GM20000 (cell line): ENCODE measurements at places on chromosomes 13 and 19.

DNA sequence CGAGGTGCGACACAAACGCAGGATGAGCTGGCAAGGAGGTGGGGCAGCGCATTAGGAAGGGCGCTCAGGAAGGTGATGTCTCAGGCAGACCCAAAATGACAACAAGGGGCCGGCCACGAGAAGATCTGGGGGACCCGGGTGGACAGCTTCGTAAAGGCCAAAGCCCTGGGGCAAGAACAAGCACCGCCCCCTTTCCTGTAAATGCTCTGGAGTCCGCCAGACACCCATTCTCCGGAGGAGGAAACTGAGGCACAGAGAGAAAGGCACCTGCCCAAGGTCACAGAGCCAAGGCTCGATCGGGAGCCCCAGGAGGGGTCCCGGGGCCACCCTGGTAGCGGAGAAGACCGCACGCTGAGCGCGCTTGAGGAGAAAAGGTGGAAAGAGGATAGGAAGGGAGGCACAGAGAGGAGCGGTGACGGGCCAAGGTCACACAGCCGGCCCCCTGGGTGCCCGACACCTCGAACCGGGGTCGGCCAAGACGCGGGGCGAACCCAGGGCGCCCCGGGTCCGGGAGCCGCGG lies 571 bp downstream of the SAFB2 start:
- DNase-seq: no peak

GRCh38 chr13:99376924-99377323 lies 69.7 kb upstream of the GPR183 start:
- DNase-seq: no peak

DNA sequence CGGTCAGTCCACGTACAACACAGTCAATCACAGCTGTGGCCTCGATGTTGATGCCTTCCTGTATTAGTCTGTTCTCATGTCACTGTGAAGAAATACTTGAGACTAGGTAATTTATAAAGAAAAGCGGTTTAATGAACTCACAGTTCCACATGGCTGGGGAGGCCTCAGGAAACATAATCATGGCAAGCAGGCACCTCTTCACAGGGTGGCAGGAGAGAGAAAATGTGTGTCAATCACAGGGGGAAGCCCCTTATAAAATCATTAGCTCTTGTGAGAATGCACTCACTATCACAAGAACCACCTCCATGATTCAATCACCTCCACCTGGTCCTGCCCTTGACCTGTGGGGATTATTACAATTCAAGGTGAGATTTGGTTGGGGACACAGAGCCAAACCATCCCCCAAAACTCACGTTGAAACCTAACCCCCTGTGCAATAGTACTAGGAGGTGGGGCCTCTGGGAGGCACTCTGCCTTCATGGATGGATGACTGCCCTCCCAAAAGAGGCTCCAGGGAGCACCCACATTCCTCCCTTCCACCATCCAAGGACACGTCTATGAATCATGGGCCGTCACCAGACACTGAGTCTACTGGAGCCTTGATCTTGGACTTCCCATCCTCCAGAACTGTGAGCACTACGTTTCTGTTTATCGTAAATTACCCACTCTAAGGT lies 2.3 kb upstream of the PROZ start:
- no peak for DNase-seq

GRCh38 chr13:20495087-20496023 lies 30.3 kb downstream of the CRYL1 start:
- peak; percentile 68 for DNase-seq

DNA sequence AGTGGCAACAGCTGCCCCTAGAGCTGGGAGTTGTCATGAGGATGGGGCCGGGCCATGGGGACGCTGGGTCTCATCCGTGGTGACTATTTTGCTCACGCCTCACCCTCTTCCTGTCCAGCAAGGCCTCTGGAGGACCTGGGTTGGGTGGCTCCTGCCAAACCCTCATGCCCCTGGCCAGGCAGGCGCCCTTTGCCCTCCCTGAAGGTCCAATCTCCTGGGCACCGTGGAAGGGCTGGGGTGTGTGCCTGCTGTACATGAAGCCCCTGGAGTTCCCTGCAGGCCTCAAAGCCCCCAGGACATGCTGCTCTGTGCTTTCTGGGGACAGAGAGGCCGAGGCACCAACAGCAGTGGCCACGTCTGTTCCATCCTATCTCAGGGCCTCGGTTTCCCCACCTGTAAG lies 13.8 kb downstream of the LRP3 start:
- DNase-seq: no peak

DNA sequence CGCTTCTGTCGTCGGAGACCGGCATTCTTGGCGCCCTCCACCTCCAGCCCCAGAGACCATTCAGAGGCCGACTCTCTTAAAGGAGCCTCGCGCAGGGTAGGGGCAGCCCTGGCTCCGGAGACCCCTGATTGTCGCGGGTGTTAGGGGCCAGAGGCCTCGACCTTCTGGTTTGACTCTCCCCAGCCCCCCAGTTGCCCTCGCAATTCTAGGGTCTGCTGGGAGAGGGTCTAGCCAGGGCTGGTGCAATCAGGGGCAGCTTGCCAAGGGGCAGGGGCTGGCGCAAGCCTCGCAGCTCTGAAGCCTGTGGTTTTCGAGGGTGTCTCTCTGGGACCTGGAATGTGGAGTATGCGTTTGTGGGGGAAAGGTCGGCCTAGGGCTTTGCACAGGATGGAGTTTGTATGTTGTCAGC lies 1.6 kb upstream of the SLC7A10 start:
- no peak for DNase-seq

- peak; percentile 66 for DNase-seq
Observed at GRCh38 chr19:36093687-36094086, 17.3 kb upstream of the OVOL3 start.

DNA sequence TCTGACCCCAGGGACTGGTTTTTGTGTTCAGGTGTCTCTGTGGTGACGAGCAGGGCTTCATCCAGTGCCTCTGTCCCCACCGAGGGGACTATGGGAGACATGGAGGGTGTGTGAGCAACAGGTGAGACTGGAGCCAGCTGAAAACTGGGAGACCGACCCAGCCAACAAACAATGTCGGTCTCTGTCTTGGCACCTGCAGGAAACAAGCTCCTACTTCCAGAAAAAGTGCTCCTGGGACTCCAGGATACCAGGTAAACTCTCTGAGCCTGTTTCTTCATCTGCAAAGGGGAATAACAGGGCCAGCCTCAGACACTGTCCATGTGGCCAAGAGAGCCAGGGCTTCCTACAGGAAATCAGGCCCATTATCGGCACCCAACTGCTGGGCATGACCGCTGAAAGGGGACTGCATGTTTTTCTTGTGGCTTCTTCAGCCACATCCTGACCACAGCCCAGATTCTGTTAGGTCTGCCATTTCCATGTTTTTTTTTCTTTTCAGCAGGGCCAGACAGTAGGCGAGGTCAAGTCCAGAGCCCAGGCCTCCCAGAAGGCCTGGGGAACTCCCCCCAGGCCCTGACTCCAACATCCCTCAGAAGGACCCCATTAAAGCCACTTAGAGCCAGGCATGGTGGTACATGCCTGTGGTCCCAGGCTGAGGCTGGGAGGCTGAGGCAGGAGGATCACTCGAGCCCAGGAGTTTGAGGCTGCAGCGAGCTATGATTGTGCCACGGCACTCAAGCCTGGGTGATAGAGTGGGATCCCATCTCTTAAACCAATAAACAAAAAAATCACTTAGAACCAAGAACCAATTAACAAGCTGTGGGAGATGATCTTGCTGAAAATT lies 836 bp upstream of the BST2 start:
- no peak for DNase-seq

GRCh38 chr19:58476498-58477015 lies 405 bp downstream of the ZNF446 start:
- DNase-seq: no peak

DNA sequence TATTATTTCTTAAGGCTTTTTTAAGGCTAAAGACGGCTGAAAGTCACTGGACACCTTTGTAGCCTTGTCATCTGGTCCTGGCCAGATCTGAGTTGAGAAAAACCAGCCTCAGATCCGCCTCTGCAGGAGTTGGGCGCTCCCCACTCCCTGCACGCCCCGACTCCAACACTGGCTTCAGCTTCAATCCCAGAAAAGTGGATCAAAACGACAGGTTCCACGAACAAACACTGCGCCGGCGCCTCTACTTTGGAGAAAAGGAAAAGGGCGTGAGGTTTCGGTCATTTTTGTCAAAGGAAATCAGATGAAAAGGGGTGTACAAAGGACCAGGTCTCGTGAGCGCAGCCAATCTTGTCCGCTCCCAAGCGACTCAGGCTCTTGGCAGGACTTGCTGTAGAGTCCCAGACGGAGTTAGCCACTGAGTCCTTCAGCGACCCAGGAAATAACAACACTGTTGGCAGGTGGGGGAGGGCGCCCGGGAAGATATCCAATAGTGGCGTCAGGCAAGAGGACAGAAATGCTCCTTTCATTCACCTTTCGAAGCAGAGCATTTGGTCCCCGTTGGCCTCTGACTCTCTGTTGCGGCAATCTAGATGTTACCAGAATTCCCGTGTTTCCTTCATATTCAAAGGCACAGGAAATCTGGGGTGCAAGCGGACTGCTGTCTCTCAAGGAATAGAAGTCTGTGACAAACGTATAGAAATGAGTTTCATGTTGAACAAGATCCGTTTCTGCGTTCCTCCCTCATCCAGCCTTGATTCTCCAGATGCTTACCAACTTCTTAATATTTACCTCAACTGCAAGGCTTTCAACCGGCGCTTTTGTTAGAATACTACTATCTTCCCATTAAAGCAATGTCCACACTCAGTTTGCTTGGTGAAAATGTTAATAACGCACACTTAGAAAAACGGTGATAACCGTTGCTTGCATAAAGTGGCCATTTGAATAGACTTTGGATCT lies 1.8 kb upstream of the CCNA1 start:
- DNase-seq: no peak

GRCh38 chr13:24683838-24684599 lies 3.8 kb downstream of the ATP12A start:
- peak; percentile 86 for DNase-seq

- no peak for DNase-seq
Observed at GRCh38 chr13:97373787-97374186, 60.2 kb upstream of the RAP2A start.

DNA sequence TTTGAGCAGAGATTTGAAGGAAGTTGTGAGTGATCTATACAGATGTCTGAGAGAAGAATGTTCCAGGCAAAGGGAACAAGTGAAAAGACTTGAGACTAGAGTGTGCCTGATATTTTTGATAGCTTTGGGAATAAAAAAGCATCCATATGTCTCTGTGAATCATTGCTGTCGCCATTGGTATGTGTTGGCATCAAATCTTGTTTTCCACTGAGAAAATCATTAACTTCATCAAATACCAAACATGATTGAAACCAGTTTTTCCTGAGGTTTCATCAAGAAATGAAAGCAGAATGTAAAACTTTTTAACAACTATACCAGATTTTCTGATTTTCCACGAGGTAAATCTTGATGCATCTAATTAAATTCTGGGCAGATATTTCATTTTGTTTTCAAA lies 862.6 kb downstream of the DIAPH3 start:
- DNase-seq: no peak

- DNase-seq: peak; percentile 26
Observed at GRCh38 chr19:30799865-30800755, 427.9 kb downstream of the ZNF536 start.

DNA sequence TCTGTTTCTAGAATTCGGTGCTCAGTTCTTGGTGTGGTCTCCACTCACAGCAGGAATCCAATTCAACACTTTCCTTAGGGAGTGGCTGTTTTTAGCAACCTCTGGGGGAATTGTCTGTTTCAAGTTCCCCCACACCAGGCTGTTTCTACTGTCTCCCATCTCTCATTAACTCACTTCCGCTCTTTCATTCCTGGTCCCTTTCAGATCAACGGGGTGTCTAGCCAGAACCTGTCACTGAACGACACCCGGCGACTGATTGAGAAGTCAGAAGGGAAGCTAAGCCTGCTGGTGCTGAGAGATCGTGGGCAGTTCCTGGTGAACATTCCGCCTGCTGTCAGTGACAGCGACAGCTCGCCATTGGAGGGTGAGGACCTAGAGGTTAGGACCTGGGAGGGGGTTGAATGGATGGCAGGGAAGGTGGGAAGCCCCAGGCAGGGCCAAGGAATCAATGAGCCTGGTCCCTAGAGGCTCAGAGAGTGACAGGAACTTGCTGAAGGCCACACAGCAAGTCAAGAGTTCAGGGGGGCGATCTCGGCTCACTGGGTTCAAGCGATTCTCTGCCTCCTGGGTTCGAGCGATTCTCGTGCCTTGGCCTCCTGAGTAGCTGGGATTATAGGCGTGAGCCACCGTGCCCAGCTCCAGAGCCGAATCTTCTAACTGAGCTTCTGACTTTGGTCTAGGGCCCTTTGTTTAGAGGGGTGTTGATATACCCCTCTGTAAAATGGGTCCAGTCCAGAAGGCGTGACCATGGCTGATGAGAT lies 25.5 kb downstream of the TJP3 start:
- no peak for DNase-seq

- DNase-seq: no peak
Observed at GRCh38 chr19:41362143-41362847, 1.7 kb downstream of the B9D2 start.

- DNase-seq: peak; percentile 71
Observed at GRCh38 chr19:35710784-35711723, 6.7 kb downstream of the ZBTB32 start.

- DNase-seq: no peak
Observed at GRCh38 chr19:43534816-43535761, 2.1 kb downstream of the ZNF575 start.

DNA sequence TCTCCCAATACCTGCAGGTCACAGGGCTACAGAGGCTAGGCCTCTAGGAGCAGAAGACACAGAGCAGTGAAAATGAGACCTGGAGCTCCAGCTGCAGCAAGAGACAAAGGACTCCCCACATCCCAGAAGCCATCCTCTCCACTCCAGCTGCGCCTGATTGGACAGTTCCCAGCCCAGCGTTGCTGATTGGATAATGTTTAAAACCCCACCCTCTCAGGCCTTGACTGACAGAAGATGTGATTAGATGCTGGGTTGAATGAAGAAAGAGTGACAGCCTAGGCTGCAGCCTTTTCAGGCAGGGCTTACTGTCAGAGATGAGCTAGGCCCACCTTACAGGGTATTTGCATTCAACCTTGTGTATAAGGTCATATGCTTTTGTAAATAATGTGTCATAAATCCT lies 59.4 kb downstream of the ZNF708 start:
- no peak for DNase-seq

DNA sequence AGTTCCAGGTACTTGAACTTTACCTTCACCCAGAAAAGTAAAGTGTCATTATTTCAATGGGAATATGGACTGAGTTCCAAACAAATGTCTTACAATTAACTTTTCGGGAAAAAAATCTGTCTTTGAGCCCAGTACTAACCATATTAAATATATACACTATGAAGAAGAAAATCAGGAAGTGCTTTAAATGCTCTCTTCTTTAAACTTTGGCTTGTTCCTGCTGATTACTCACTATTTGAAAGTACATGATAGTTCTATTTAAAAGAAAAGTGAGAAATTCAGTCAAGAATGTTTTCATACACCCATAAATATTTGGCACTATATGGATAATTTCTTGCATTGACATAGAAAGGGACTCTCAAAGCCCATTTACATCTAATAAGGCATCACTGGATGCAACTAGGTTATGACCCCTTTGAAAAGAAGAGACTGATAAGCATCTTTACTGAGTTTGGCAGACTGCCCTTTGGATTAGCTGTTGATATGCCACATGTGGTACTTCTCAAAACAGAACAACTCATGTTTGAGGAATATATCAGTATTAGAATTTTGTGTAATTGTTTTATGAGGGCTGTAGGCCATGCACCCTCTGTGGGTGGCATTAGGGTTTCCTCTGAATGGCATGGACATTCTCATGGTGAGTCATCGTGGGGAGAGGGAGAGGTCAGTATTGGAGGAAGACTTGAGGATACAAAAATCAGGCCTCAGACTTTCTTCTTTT lies 25.0 kb upstream of the VWA8 start:
- DNase-seq: no peak
